ENCODE measurements at places on chromosomes 16 and 17.

DNA sequence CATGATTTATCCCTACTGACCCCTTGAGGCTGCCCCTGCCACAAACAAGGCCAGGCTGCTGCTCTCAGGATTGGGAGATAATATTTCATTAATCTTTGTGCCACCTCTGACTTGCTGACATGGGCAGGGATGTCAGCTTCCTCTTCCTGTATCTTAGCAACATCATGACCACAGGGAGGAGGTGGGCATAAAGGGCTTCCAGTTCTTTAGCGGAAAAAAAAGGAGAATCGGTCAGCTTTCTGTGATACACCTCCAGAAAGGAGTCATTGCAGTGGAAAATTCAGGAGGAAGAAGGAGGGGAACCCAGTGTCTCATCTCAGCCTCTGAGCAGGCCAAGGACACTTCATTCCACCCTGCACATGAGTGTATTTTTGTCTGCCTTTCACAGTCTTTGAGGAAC, 206.8 kb upstream of the SDK2 start:
- no peak overlapping the region for H3K4me3 ChIP-seq
- no peaks in the 10 kb centered on the region for H3K27me3 ChIP-seq
- H3K27ac ChIP-seq, result no peak overlapping the region

- H3K4me1 ChIP-seq, result peaks cover 14% of the 10 kb centered on the region
- H3K36me3 ChIP-seq, result peaks cover 30% of the 10 kb centered on the region
- peak; percentile 34 for DNase-seq
- no peaks in the 10 kb centered on the region for H3K27me3 ChIP-seq
Measured at GRCh38 chr17:50482516-50482915, 3.9 kb downstream of the RSAD1 start.

- no peaks in the 10 kb centered on the region for H3K36me3 ChIP-seq
- no peaks in the 10 kb centered on the region for H3K4me1 ChIP-seq
- no peak overlapping the region for H3K4me3 ChIP-seq
- H3K27me3 ChIP-seq, result no peaks in the 10 kb centered on the region
- H3K27ac ChIP-seq, result no peak overlapping the region
- DNase-seq, result no peak
Measured at GRCh38 chr17:45965812-45966211, 33.2 kb upstream of the STH start.

- no peaks in the 10 kb centered on the region for H3K4me1 ChIP-seq
- DNase-seq, result no peak
- no peak overlapping the region for H3K4me3 ChIP-seq
- H3K27ac ChIP-seq, result no peak overlapping the region
Measured at GRCh38 chr16:60558936-60559335, 1477.3 kb downstream of the CDH8 start.

- H3K27ac ChIP-seq, result no peak overlapping the region
- no peak for DNase-seq
- no peaks in the 10 kb centered on the region for H3K27me3 ChIP-seq
- H3K36me3 ChIP-seq, result no peaks in the 10 kb centered on the region
- no peaks in the 10 kb centered on the region for H3K4me1 ChIP-seq
Measured at GRCh38 chr16:27597361-27597760, 47.4 kb downstream of the KATNIP start.

- H3K36me3 ChIP-seq, result peaks cover 7% of the 10 kb centered on the region
- no peak overlapping the region for H3K27ac ChIP-seq
- peaks cover 16% of the 10 kb centered on the region for H3K4me1 ChIP-seq
Measured at GRCh38 chr16:4494746-4495490, 18.7 kb downstream of the HMOX2 start.

DNA sequence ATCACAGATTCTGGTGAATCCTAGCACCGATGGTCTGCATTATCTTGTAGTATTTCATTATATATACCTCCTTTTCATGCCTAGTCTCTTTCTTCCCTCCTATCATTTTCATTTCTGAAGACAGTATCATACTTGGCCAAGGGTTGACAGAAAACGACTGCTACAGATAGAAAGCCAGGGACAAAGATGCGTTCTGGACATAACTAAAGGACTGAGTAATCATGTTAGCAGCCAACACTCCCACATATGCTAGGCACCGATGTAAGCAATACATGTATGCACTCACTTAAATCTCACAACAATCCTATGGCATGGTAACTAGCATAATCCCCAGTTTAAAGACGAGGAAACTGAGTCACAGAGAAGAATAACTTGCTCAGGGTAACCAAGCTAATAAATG, 22.9 kb downstream of the RDM1 start:
- DNase-seq, result no peak
- no peak overlapping the region for H3K4me3 ChIP-seq
- H3K36me3 ChIP-seq, result no peaks in the 10 kb centered on the region

- H3K27me3 ChIP-seq, result no peaks in the 10 kb centered on the region
- no peak overlapping the region for H3K4me3 ChIP-seq
- no peak overlapping the region for H3K27ac ChIP-seq
- no peaks in the 10 kb centered on the region for H3K4me1 ChIP-seq
Measured at GRCh38 chr17:27647765-27648164, 16.8 kb downstream of the LGALS9 start.

- no peak overlapping the region for H3K27ac ChIP-seq
- H3K27me3 ChIP-seq, result no peaks in the 10 kb centered on the region
- no peak for DNase-seq
- H3K4me3 ChIP-seq, result no peak overlapping the region
Measured at GRCh38 chr17:64057701-64058263, 37.3 kb upstream of the ICAM2 start.

GRCh38 chr17:65243838-65244625, 106.9 kb downstream of the RGS9 start:
- no peak for DNase-seq
- no peaks in the 10 kb centered on the region for H3K4me1 ChIP-seq
- no peaks in the 10 kb centered on the region for H3K27me3 ChIP-seq
- H3K36me3 ChIP-seq, result no peaks in the 10 kb centered on the region

DNA sequence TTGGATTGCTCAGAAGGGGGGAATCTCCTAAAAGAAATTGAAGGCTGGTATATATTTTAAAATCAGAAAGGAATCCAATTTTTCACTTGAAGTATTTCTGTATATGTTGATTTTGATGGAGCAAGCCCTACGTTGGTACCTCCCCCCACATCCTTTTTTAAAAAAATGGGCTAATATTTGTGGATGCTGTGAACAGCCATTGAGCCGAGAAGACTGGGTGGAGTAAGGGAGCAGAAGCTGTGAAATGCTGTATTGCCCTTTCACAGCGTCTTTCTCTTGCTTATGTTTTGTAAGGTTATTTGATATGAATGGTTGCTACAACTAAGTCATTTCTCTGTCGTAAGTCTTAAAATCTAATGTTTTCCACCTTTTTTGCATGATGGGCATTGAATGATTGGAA, 2.3 kb downstream of the PAFAH1B1 start:
- peak overlapping the region; percentile 97 for H3K27ac ChIP-seq
- no peak for DNase-seq

DNA sequence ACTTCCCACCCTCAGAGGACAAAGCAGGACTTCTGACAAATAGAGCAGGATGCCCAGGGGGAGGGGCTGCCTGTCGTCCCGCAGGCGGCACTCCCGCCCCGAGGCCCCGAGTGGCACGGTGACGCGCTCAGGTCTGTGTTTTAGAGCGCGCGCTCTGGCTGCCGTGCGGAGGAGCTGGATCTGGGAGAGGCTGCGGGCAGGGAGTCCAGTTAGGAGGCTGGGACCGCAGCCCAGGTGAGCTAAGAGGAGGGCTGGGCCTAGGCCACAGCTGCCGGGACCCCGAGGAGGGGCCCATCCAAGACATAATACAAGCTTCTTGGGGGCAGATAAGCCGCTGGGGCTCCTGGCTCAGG, 6.4 kb downstream of the DOC2A start:
- no peaks in the 10 kb centered on the region for H3K4me1 ChIP-seq
- no peak overlapping the region for H3K27ac ChIP-seq
- H3K36me3 ChIP-seq, result peaks cover 10% of the 10 kb centered on the region
- DNase-seq, result no peak
- H3K4me3 ChIP-seq, result no peak overlapping the region

DNA sequence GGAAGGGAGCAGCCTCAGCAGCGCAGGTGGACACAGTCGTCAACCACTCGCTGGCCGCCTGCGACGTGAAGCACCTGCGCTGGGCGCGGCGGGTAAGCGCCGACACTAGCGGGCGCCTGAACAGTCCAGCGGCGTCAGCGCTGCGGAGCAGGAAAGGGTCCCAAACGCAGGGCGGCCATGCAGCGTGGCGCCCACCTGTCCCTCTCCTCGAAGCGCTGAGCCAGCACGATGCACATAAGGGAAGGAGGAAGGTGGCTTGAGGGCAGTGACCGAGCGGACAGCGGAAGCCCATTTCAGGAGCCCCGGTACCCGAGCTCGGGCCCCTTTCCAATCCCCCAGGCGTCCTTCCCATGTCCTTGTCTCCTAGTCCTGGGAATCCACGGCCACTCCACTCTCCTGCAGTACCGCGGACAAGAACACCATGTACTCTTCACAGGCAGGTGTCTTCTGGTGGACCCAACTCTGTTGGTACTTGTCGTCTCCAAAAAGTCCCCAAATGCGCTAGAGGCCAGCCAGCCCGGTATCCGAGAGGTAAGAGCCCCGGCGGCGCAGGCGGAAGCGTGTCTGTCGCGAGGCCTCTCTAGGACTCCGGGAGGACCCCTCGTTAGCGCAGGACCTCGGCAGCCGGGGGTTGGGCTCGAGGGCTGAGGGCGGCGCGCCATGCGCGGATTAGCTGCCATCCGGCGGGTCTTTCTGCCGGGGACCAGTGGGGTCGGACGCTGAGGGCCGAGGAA, 14.4 kb downstream of the ZNF232 start:
- peak overlapping the region; percentile 40 for H3K4me3 ChIP-seq
- H3K27me3 ChIP-seq, result peaks cover 5% of the 10 kb centered on the region
- no peaks in the 10 kb centered on the region for H3K4me1 ChIP-seq
- H3K36me3 ChIP-seq, result peaks cover 5% of the 10 kb centered on the region
- DNase-seq, result no peak

DNA sequence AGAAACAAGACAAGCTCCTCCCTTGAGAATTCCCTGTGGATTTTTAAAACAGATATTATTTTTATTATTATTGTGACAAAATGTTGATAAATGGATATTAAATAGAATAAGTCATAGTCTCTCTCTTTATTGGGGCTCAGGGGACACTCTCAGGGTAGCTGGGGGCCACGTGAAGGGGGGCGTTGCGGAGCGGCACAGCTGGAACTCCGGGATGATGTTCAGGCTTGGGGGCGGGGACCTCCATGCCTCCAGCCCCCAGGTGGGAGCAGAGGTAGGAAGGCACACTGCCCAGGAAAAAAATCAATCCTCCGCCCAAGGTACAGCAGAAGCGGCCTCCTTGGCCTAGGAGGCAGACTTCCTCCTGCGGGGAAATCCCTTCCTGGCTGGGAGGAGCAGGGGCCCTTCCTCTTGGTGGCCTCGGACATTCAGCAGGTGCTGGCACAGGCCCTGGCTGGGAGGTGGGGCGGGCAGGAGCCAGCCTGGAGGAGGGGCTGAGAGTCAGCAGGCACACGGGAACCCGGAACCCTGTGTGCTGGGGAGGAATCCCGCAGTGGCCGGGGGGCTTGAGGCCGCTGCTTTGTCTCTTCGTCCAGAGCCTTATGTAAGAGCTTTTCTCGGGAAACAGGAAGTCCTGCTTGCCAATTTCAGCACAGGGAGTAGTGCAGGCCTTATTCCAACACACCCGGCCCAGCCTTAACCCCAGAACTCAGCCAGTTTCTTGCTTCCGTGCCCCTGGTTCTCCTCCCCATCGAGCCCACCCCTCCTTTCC, 591 bp upstream of the TNFSF13 start:
- H3K36me3 ChIP-seq, result peaks cover 6% of the 10 kb centered on the region
- no peak overlapping the region for H3K27ac ChIP-seq
- no peak for DNase-seq
- H3K4me1 ChIP-seq, result peaks cover 30% of the 10 kb centered on the region
- H3K4me3 ChIP-seq, result no peak overlapping the region

- no peaks in the 10 kb centered on the region for H3K36me3 ChIP-seq
- no peak overlapping the region for H3K4me3 ChIP-seq
- H3K4me1 ChIP-seq, result no peaks in the 10 kb centered on the region
- H3K27ac ChIP-seq, result no peak overlapping the region
- DNase-seq, result no peak
Measured at GRCh38 chr17:69607162-69607834, 192.8 kb downstream of the MAP2K6 start.

DNA sequence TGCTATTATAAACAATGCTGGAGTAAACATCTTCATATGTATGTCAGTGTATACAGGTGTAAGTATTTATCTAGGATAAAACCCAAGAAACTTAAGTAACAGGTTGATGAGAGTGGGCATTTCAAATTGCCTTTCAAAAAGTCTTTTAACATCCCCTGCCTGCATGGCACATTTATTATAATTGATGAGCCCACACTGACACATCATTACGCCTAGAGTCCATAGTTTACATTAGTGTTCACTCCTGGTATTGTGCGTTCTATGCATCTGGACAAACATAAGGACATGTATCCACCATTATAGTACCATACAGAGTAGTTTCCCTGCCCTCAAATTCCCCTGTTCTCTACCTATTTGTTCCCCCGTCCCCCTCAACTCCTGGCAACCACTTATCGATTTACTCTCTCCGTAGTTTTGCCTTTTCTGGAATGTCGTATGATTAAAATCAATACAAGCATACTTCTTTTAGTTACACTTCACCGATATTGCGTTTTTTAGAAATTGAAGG, 53.7 kb downstream of the NACA2 start:
- H3K4me1 ChIP-seq, result no peaks in the 10 kb centered on the region
- no peak for DNase-seq
- no peak overlapping the region for H3K4me3 ChIP-seq
- H3K36me3 ChIP-seq, result no peaks in the 10 kb centered on the region

GRCh38 chr16:50301626-50302471, 35.5 kb downstream of the ADCY7 start:
- H3K27me3 ChIP-seq, result no peaks in the 10 kb centered on the region
- no peak for DNase-seq
- no peak overlapping the region for H3K4me3 ChIP-seq
- peaks cover 95% of the 10 kb centered on the region for H3K36me3 ChIP-seq

DNA sequence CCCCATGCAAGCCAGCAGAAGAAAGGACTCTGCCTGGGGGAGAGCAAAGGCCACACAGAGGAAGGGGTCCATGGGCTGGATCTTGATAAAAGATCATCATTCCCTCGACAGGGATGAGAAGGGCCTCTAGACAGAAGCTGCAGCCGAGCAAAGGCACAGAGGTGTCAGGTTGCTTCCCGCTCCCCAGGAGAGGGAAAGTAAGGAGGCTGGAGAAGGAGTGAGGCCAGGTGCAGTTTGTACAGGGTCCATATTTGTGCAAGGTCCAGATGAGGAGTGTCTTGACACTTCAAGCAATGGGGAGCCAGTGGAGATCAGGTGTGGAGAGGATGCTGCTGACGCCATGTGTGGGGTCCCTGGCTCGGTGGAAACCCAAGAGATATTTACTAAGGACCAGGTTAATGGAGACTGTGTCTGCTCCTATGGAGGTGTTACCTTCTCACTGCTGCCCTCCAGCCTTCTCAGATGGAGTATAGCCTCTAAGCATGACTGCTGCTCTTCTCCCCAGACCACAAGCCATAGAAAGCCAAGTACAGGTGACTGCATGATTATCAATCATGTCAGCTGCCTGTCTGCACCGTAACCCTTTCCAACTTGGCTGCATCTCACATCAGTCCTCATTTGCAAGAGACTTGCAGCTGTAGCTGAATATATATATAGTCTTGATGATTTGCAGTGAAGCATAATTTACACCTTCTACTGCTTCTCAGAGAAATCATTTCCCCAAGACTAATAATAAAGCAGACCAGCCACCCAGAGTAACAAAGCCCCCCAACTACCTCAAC, 21.1 kb downstream of the GAS7 start:
- H3K27ac ChIP-seq, result no peak overlapping the region
- DNase-seq, result no peak
- no peaks in the 10 kb centered on the region for H3K4me1 ChIP-seq
- H3K27me3 ChIP-seq, result no peaks in the 10 kb centered on the region

GRCh38 chr16:86398622-86399021, 111.7 kb upstream of the FOXF1 start:
- no peak for DNase-seq
- no peaks in the 10 kb centered on the region for H3K36me3 ChIP-seq
- no peak overlapping the region for H3K27ac ChIP-seq
